Right atrium auricular region (tissue), 2 donors: ENCODE measurements at places on chromosomes 3 and 15. TPM values are rescaled to one million over a fixed set of nuclear protein-coding genes. Genes with fewer than 3 reads are reported as not detected.

STAB1 gene
- 62.6 TPM for total RNA-seq

TNFAIP8L3 gene
- 1.2 TPM for total RNA-seq

ARL13B gene
- 3.5 TPM for total RNA-seq

DNA sequence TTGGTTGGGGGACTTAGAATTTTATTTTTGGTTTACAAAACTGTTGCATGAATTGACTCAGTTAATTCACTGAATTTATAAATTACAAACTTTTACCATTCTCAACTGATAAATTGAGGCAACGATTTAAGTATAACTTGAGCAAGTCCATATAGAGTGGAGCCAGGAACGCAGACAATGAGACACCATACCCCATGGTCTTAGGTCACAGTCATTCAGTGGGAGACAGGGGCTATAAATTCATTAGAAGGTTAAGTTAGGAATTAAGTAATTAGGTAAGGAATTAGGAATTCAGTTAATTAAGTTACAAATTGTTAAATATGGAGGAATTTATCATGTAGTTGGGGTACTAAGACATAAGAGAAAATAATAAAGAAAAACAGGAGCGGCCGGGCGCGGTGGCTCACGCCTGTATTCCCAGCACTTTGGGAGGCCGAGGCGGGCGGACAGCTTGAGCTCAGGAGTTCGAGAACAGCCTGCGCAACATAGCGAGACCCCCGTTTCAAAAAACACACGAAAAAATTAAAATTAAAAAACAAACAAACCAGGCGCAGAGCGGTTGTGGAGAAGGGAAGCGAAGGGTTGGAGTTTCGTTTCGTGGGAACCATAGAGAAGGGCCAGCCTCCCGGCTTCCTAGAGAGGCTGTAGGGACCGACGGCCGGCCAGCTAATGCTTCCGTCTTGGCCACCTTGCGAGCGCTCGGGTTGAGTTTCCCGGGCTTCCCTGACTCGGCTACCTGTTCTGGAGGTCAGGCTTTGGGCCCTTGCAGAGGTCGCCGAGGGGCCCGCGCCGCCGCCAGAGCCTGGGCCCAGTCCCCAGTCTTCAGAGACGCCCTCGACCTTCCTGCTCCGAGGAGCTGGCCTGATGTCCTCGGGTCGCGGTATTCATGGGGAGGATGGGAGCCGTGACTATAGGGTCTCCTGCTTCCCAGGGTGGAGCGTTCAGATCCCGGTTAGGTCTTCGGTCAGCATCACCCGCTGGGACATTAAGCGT, at the start of gene ZNF619:
TSS of gene ZNF619 (plus strand) at position 645 of the 993 bp plus-strand sequence. CDS start 858 bp downstream, outside the sequence.
- peak; percentile 73 for DNase-seq

DNA sequence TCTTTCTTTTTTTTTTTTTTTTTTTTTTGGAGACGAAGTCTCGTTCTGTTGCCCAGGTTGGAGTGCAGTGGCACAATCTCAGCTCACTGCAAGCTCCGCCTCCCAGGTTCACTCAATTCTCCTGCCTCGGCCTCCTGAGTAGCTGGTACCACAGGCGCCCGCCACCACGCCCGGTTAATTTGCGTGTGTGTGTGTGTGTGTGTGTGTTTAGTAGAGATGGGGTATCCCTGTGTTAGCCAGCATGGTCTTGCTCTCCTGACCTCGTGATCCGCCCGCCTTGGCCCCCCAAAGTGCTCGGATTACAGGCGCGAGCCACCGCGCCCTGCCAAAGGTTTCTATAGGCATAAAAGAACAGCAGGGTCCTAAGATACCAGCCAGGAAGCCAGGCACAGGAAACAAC, 261.0 kb upstream of the CCDC54 start:
- DNase-seq = no peak
